Stimulated activated CD8-positive, alpha-beta memory T cell treated with anti-CD3 and anti-CD28 coated beads, Interleukin-4, amount 100 ng/mL, for 1 hour (primary cell): ENCODE measurements at places on chromosomes 1 and 21.

DNA sequence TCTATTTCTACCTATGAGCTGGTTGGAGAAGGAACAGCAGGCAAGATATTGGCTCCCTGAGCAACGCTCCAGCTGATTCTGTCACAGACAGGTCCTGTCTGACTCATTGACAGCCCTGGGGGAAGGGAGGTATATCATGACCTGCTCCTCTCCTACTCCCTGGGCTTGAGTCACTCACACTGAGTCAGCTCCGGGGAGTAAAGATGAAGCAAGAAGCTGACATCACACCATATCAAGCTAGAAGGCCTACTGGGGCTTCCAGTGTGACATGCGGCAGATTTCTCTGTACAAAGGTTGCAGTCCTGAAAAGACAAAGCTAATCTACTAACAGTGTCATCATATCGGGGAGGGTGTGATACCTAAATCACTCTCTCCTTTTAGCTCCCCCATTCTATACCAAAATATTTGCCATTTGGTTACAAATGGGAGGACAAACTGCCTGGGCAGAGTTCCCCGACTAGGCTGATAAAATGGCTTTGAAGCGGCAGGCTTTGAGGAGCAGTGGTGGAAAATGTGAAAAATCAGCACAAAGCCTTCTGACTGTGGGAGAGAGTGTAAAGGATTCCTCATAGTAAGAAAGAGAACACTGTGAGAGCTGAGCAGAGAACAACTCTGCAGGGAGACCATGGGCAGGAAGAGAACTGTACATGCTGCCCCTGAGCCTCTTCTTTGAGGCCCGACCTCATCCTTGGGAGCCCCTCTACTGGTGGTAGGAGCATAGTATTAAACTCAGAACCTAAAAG lies 15.5 kb downstream of the PI4KB start:
- DNase-seq: peak; percentile 43

DNA sequence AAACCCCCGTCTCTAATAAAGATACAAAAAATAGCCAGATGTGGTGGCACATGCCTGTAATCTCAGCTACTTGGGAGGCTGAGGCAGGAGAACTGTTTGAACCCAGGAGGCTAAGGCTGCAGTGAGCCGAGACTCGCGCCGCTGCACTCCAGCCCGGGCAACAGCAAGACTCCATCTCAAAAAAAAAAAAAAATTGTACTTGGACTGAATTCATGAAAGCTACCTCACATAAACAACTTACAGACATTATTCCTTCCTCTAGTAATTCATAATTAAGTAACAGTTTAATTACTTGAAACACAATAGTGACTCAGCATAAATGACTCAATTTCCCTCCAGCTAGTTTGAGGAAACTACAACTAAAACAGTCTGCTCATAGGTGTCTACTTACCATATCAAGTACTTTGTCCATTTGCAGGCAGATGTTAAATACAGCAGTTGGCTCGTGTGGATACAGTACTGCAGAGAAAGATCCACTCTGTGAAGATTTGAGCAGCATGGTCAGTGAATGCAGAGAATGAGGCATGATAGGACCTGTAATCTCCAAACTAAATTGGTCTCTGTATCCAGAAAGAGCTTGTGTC lies 9.4 kb downstream of the DONSON start:
- no peak for DNase-seq

GRCh38 chr1:119027759-119028158 lies 39.6 kb upstream of the TBX15 start:
- no peak for DNase-seq

- DNase-seq: no peak
Observed at GRCh38 chr1:116322752-116323405, 50.2 kb upstream of the ATP1A1 start.

DNA sequence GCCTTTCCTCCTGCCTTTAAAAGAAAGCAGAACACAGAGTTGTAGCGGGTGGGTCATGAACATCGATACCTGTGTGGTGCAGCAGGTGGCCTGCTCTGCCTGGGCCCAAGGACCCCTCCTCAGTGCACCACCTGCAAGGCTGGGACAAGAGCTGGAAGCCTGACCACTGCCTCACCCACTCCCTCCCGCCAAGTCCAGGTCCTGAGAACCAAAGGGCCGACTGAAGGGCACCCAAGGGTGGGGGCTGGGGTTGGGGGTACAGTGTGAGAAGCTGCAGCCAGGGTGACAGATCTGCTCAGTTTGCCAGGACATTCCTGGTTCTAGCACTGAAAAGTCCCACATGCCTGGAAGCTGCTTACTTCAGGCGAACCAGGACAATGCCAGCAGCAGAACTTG lies 36.1 kb downstream of the NTPCR start:
- no peak for DNase-seq

DNA sequence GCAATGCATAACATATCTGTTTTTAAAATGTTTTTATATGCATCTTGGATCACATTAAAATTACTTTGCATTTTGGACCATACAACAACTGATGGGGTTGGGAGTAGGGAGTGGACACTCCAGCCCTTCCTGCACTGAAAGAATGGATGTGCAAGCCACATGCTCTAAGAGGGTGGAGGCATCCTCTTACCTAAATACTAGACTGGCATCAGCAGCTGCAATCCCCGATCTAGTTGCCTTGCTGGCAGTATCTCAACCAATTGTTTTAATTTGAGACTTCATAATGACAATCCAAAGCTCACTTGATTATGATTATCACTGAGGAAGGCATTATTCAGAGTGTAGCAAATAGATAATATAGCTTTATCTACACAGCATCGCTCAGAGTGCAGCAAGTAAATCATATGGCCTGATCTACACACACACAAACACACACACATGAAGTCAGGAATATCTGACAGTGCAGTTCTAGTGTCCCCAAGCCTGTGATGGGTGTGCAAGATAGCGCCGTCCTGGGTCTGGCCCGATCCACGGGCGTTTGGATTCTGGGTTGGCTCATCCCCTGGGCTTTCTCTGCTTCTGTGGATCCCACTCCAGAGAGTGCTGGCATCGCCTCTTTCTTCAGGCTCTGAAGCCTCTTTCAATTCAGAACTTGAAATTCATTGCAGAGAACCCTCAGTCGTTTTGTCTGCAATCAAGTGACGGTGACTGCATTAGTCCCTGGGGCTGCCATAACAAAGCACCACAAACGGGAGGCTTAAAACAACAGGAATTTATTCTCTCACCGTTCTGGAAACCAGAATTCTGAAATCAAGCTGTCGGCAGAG lies 181.3 kb downstream of the ETS2 start:
- DNase-seq: no peak

GRCh38 chr1:20618550-20618949 lies 14.7 kb upstream of the PINK1 start:
- DNase-seq: no peak

DNA sequence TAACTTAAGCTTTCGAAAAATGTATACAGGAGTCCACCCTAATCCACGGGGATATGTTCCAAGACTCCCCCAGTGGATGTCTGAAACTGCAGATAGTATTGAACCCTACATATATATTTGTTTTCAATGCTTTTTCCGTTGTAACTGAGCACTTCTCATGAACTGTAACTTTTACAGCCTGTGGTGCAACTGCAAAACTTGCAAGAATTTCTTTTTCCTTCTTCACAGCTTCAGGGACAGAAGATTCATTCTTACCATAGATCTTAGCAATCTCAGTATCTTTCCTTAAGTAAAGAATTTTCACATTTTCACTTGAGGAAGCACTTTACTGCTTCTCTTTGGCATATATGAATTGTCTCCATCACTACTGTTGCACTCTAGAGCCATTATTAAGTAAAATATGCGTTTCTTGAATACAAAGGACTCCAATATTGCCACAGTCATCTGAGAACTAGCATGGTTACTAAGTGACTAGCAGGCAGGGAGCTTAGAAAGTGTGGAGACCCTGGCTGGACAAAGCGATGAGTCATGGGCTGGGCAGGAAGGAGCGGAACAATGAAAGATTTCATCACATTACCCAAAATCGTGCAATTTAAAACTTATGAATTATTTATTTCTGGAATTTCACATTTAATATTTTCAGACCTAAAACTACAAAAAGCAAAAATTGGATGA lies 14.1 kb downstream of the DPYD start:
- DNase-seq: no peak
